Dermis microvascular lymphatic vessel endothelial cell (primary cell): ENCODE measurements at places on chromosomes 6 and 20. TPM values are rescaled to one million over a fixed set of nuclear protein-coding genes. Genes with fewer than 3 reads are reported as not detected.
A peak's percentile ranks its signal among the peaks of the same experiment; 100 is the strongest.

DNA sequence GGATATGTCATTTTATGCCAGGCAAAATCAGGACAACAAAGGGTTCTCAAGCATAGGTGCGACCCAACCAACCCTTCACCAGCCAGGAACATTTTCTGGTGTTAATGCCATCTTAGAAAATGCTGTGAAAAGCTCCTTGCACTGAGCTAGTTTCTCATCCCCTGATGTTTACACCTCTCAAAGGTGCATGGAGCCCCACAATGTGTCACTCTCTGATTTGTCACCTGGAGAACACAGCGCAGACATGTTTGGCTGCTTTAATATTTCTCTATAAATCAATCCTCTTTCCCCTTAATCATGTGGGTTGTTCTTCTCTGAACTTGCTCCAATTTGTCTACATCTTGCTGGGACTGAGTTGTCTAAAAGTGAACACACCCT, 244.3 kb downstream of the TSHZ2 start:
- no peak for DNase-seq

GRCh38 chr20:33282991-33283555, at the start of gene BPIFB1:
Gene BPIFB1, plus strand, starts transcription at chr20:33283214. Its CDS starts 2,860 bp downstream, at chr20:33286074.
- DNase-seq = no peak

DNA sequence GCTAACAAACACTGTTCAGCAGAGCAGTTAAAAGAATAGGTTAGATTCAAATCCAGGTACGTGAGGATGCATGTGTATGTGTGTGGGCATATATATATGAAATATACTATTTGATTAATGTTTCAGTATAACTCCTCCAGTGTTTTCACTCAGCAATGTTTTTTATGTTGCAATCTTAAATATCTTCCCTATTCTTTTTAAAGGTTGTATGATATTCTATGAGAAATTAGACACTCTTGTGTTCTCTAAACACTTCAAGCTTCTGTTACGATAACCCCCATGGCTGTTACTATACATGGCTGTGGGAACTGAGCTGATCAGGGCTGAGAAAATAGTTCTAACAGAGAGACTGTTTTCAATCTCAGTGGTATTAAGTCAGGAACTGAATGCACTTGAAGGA, 421.0 kb downstream of the CBLN4 start:
- no peak for DNase-seq

DNA sequence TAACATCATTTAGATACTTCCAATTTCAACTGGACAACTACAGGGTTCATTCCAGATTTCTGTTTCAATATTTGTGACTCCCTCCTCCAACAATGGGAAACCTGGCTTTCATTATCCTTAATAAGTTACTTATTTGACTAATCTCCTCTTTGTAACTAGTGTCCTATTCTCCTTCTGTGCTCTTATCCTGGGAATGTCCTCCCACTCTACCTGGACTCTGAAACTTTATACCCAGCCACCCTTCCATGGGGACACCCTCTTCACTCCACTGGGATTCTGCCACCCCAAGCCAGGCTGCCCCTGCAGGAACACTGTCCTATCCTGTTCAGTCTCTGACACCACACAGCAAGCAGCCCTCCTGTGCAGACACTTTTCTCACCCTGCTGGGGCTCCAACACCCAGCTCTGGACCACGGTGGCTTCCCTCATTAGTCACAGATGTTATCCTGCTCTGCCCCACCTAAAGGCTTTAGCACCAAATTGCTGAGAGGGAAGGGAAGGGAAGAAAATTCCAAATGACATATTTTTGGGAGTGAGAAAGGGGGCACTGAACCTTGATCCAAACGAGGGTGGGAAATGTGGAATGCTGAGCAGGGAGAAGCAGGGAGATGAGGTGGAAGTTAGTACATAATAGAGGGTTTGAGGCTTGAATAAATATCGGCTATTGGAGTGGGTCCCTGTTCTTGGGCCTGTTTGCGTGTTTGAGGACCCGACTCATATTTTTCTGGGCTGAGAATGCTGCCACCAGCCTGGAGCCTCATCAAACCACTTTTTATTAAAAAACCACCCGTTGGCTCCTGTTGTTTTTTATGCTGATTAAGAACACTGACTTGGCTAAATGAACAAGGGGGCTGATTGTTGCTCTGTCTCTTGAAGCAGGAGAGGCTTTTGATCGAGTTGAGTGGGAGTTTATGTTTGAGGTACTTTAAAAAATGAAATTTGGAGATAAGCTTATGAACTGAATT, 54.0 kb upstream of the AKIRIN2 start:
- no peak for DNase-seq

GRCh38 chr6:40917603-40918002, 121.4 kb downstream of the UNC5CL start:
- no peak for DNase-seq

DNA sequence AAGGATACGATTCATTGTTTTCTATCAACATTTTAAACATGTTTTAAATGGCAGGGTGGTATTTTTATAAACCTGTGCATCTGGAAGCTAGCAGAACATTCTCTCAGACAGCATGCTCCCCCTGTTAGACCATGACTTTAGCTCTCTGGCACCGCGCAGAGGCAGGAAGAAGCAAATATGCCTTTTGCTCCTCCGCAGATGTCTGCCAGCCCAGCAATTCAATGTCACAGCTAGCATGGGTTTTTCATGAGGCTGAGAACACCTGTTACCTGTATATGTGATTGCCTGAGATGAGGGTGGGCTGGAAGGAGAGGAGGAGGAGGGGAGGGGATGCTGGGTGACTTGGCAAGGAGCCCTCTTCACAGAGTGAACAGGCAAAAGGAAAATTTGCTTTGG, 6.7 kb downstream of the MTCH1 start:
- no peak for DNase-seq

DNA sequence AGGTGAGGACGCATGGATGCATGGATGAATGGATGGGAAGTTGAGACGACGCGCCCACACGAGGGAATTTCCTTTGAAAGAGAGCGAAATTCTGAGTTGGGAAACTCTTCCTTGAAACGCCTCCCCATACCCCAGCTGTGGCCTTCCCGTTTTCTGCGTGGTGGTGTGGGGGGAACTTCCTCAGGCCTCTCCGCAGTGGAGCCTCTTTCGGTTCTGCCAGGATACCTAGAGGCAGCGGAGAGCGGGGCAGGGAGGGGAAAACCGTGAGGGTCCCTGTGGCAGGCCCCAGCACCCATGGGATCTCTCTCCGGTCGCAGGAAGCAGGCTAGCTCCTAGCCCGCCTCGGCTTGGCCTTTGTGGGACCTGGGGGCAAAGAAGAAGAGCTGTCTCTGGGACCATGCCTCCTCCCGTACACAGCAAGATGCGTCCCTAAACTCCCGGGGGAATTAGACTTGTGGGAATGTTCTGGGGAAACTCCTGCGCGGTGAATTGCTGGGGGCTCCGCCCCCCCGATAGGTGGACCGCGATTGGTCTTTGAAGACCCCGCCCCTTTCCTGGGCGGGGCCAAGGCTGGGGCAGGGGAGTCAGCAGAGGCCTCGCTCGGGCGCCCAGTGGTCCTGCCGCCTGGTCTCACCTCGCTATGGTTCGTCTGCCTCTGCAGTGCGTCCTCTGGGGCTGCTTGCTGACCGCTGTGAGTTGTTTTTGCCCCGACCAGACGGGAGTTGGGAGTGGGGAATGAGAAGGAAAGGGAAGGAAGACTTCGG, at the start of gene CD40:
Gene CD40, plus strand, starts transcription at position 611 of the 764 bp plus-strand sequence. Its CDS starts 30 bp downstream, at position 641.
- DNase-seq = peak; percentile 80

DNA sequence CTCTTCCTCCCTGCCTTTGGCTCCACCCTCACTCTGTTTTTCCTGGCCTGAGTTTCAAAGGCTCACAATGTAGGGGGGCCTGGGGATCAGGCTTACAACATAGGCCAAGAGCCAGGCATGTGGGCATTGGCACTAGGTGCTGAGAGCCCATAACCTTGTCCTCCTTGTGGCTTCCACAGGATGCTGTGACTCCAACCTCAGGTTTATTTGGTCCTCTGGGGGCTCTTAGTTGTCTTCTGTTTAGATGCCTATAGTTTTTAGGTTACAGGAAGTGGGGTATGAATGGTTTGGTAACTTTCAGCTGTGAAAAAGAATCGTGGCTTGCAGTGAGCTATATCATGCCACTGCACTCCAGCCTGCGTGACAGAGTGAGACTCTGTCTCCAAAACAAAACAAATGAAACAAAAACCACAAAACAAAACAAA, 25.6 kb downstream of the MMP24 start:
- DNase-seq = no peak

GRCh38 chr6:654136-654535, 2.8 kb downstream of the HUS1B start:
- no peak for DNase-seq

DNA sequence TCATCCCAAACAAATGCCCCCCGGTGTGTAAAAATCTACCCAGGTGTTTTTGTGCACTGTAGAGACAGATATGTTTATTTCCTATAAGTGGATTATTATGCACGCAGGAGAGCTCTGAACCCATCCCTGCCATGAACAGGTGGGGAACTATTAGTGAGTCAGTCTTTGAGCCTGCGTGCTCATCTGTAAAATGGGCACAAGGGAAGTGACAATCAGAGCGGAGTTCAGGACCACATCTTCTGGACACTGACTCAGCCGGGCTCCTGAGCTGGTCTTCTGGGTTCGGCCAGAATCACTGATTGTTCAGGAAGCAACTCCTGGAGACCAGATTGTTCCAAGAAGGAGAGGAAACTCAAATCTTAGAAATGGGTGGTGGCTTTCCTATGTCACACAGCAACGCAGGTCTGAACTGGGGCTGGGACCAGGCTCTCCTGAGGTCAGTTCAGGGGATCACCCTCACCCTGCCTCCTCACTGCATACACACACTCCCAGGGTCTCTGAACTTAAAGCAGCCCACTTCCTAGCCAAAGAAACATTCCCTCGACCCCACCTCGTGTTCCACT, 27.3 kb upstream of the TGM2 start:
- DNase-seq = no peak

DNA sequence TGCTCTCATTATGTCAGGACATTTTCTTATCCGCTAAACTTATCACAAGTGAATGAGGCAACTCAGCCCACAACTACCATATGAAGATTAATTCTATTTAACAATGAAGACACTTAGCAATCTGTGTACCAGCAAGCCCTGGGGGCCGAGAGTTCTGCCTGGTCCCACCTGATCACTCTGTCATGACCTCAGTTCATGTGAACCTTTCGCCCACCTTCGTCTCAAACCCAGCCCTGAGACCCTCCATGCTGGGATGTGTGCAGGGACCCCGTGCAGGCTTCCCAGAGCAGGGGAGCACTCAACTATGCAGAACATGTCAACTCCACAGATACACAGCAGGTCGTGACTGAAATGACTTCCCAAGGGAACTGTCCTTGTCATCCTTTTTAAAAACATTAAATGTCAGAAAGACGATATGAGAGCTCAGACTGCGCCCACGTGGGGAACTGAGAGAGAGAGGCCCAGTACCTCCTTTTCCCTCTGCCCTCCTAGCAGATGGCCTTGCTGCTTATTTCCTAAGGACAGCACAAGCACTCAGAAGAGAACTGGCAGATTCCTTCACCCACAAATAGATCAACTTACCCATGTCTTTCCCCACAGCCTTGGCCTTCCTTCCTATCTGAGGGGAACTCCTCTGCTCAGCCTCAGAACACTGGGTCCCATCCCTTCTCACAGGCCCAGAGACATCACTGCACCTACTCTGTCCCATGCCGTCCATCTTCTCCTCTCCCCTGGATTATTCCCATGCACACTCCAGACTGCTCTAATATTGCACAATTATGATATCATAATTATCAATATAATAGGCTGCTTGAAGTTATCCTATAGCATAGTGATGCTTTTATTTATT, 11.5 kb downstream of the ABHD12 start:
- DNase-seq = no peak

DNA sequence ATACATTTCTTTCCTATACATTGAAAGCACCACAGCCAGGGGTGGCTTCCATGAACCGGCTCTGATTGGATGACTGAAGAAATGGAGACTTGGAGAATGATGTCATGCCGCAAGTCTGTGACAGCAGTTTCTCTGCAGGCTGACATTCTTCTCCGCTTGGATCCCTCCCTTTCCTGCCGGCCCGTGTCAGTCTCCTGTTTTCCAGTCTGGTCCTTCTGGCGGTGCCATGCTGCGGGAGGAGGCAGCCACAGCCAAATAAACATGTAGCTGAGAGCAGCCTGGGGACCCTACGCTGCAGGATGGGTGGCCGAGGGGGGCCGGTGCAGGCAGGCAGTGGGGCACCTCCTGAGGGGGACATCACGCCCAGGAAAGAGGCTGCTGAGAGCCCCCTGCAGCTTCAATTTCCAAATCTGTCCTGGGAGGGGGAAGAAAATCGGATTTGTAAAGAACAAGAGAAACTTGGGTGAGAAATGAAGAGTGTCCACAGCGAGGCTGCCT, 178.0 kb downstream of the TAF4 start:
- no peak for DNase-seq

DNA sequence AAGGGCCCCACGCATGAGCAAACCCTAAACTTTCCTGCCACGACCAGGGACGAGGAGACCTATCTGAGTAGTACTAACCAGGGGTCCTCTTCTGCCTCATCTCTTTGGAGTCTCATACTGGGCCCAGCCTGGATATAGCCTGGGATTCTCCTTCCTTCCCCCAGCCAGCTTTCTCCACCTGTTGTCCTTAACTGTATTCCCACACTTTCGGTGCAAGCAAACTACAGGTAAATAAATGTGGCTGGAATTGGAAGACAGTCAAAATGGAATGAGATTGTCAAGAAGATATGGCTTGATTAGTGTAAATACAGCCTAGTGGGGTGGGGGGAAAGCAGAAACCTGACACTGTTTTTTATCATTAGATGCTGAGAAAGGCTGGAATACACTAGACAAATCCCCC, 23.5 kb upstream of the LY86 start:
- DNase-seq = no peak

DNA sequence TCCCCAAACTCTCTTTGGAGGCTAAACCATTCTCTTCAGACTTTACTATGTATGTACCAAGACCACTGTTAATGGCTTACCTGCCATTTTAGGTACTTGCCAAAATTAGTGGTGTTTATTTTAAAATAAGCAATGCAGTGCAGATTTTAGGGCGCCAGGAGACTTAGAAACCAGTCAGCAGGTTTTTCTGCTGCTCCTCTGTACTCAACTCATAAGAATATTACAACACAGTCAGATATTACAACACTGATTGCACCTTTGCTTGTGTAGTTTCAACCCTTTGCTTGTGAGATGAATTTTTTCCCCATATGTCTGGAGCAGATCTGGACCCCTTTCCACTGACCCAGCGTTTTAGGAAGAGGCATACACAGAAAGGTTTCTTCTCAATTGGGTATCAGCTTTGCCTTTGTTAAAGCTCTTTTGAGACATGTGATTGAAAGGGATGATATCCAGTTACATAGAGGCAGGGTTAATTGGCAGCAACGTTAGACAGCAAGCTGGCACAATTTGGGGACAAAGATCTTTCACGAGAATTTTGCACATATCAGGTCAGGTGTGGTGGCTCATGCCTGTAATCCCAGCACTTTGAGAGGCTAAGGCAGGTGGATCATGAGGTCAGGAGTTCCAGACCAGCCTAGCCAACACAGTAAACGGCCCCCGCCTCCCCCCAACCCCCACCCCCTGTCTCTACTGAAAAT, 6.2 kb downstream of the TTPAL start:
- DNase-seq = no peak

Gene TFAP2D
- total RNA-seq = not detected in 2 replicates

Gene SERPINB1
- 18.3 and 36.3 TPM in 2 replicates for total RNA-seq

Gene PLN
- total RNA-seq = not detected in 2 replicates

Gene LST1
- total RNA-seq = 0.51 TPM in 1 of 2 replicates, not detected in the other
